ENCODE measurements at places on chromosomes 4 and X.

GRCh38 chr4:82753725-82754410, 44.7 kb downstream of the SCD5 start:
- no peak for DNase-seq

GRCh38 chrX:150161193-150161592, 201.9 kb upstream of the MAMLD1 start:
- DNase-seq: no peak

GRCh38 chrX:40537310-40537709, 43.5 kb upstream of the ATP6AP2 start:
- DNase-seq: no peak

DNA sequence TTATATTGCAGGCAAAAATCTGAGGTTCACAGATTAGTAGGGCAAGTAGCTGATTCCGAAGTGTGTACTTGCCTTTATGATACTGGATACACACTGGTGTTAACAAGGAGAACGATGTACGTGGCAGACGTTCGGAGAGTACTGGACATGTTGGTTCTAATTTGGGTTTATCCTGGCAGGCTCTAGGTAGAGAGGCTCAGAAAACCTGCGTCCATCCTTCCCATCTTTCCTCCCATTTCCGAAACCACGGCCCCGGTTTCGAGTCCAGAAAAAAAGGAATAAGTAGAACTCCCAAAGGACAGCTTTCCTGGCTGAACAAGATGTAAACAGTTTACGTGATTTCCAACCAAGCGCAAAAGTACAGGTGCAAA, 351 bp upstream of the SLC30A9 start:
- no peak for DNase-seq

DNA sequence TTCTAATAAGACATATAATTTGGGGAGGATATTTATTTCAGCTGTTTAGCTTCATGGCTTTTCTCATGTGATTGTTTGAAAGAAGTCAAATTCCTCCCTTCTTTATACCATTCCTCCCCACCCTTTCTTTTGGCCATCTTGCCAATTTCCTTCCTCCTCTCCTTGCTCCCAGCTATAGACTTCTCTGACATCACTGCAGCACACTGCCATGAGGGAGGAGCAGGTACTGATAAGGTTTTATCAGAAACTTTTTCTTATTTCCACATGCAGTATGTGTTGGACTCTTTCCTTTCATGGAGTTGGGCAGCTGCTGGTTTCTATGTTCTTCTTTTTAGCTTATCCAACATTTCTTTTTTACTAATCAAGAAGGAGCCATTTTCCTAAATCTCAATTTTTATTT, 481.7 kb upstream of the NR3C2 start:
- DNase-seq: no peak

- DNase-seq: no peak
Measured at GRCh38 chrX:118215346-118215745, 98.7 kb upstream of the KLHL13 start.

DNA sequence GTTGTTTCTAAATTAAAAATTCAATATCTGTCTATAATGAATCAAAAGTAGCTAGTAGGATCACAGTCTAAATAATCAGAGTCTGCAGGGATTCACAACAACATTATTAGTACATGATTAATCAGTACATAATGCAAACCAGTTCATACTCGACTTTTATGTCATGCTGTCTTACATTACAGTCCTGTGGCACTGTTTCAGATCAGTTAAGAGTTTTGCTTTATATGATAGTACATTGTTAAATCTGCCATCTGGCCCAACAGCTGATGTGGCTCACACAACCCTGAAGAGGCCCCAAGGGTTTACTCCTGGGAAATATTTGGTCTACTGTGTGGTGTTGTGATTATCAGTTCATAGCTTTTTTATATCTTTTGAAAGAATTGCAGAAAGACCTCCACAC, 247.1 kb upstream of the ETNPPL start:
- DNase-seq: no peak

- no peak for DNase-seq
Measured at GRCh38 chr4:48898733-48899431, 7.7 kb downstream of the OCIAD2 start.

DNA sequence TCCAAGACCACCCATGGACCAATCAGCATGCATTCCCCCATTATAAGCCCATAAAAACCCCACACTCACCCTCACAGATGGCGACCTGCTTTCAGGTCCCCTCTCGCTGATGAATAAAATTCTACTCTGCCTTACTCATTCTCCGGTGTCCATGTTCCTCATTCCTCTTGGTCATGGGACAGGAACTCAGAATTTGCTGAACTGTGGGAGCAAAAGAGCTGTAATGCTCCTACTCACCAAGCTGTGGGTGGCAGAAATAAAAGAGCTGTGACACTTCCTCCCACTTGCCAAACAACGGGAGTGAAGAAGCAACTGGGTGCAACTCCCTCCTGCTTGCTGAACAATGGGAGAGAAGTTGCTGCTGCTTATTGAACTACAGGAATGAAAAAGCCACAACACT, 168.5 kb upstream of the PCDH18 start:
- DNase-seq: no peak

- no peak for DNase-seq
Measured at GRCh38 chr4:154982187-154983047, 201.3 kb downstream of the RBM46 start.

GRCh38 chr4:88040707-88041106, 33.3 kb downstream of the PKD2 start:
- DNase-seq: no peak

DNA sequence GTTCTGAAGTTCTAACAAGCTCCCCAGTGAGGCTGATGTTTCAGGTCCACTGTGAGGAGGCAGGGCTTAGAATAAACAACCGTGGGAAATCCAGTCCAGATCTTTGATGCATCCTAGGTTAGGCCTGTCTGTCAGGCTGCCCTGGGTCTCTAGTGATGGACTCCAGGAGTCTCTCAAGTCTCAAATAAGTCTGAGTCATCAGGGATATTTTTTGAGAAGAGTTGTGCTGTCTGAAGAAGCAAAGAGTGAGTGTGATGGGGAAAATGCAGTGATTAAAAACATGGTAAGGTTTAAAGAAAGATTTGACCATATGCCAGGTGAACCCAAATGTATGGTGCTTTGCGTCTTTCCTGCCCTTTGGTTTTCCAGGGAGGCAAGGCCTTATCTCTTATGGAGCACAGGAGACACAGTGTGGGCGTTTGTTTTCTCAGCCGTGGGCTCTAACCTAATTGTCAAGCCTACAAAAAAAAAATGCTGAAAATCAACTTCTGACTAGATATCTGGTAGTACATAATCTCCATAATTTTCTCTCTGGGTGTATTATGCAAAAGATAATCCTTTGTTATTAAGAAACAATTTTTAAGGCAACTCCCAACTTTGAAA, 100.7 kb downstream of the PTTG2 start:
- DNase-seq: no peak

DNA sequence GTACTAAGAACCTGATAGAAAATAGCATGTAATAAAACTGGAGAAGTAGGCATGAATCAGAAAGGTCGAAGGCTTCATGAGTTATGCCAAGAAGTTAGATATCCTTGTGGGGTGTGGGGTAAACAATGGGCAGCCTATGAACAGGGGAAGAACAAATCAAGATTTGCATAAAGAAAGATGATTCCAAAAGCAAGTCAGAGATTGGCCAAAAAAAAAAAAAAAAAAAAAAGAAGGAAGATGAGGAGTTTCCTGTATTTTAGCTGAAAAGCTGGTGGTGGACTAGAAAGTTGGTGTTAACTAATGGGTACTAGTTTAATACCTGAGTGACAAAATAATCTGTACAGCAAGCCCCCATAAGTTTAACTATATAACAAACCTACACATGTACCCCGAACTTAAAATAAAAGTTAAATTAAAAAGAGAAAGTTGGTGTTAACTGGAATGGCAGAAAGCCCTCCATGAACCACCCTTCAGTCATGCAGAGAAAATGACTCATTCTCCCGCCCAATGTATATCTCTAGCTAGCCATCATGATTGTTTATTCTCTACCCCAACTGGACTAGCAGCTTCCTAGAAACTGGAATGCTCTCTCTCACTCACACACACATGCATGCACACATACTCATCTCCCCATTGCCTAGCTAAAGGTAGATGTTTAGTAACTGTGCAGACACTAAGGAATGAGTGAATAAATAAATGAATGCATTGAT, 41.7 kb downstream of the ATP11C start:
- DNase-seq: no peak

DNA sequence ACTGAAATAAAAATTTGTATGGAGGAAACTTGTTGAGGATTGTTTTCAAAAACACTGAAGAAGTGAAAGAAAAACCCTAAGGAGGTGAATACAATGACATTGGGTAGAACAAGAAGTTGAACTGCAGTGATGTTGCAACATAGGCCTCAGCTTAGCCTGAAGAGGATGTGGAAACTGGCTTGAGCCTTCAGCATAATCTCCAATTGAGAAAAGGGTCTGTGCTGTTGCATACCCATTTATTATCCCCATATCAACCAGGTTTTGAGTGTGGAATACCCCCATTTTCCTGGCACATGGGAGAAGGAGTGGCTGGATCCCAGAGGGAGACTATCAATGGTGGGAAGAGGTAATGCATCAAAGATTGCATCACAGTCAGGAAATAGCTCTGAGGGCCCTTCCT, 695.0 kb upstream of the HS3ST1 start:
- no peak for DNase-seq

DNA sequence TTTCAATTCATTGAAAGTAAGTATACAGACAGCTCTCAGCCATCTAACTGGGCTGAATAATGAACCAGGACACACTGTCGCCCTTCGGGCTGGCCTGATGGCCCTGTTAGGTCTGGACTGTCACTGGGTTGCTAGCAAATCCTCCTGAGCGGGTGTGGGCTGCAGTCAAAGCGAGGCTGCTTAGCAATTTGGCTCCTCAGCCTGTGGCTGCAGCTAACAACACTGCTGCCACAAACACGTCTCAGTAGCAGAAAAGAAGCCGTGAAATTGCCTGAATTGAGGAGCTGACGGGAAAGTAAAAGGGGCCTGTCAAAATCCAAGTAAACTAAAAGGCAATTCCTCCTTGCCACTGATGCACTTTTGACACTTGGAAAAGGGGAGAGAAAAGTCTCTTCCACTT, 72.8 kb downstream of the SMIM20 start:
- DNase-seq: no peak

GRCh38 chr4:184402740-184403383, 71.5 kb downstream of the IRF2 start:
- DNase-seq: no peak

GRCh38 chr4:123198706-123199105, 197.9 kb upstream of the SPRY1 start:
- DNase-seq: no peak

DNA sequence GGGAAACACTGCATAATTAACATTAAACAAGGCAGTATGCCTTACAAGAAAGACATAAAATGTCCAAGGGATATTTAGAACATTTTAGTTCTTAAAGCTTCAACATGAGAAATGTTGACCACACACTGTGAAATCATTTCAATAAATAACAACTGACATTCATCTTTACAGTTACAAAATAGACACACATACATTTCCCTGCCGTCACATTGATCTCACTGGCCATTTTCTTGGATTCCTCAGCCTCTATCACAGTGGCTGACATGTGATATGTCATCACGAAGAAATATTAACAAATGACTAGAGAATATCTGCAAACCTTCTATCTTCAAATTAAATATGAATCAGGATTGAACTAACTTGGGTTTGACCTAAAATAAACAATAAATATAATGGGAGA, 1.9 kb downstream of the CXCL2 start:
- no peak for DNase-seq

DNA sequence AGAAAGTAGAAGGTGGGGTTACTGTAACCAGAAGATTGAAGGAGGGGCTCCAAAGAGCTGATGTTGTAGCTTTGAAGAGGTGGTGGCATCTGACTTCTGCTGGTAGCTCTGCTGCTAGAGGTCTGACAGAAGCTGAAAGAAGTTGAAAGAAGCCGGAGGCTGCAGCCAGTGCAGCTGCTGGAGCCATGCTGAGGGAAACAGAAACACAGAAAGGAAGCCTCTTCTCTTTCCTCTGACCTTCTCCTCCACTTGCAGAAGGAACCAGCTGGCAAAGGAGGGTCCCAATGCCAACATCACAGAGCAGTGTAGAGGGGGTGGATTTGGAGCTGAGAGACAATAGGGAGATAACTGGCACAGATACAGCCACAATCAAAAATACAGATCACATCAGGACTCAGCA, 89.3 kb upstream of the HHIP start:
- DNase-seq: no peak

DNA sequence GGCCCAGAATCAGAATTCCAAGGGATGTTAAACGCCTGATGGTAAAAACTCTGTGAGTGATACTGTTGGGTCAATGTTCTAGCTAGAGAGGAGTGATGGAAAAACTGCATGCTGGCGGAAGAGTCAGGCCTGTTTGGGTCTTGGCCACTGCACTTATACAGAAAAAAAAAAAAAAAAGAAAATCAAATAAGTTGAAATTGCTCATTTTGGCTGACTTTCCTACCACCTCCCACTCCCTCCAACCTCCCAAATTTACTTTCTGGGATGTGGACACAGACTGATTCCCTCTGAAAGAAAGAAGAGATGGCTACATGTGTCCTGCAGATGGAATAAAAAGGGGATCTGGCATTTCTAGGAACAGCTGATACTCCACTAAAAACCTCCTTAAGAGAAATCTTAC, 234.1 kb upstream of the GIMD1 start:
- no peak for DNase-seq

- no peak for DNase-seq
Measured at GRCh38 chr4:88605736-88606135, 13.5 kb downstream of the HERC3 start.

GRCh38 chr4:10697086-10697485, 12.5 kb upstream of the CLNK start:
- no peak for DNase-seq

DNA sequence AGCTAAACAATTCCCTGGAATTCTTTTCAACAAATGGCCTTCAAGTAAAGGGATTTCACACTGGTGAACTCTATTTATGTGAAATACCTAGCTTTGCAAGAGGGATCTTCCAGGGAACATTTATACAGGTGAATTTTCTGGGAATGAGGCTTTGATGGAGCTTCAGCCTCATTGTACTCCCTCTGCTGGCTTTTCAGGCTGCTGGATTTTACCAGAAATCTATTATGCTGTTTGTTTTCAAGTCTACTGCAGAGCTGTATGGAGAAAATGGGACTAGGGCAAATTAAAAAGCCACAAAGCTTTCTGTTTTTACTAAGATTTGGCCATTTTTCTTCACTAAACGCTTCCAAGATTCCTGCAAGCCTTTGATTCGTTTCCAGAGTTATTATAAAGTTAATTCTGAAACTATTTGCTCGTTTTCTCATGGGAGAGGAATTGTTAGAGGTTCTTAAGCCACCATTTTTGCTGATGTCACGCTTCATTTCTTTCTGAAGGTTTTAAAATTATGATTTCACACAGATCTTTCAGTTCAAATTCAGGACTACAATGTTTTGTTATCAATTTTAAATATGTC, 31.6 kb downstream of the KDM6A start:
- DNase-seq: no peak

Data from stimulated activated CD8-positive, alpha-beta memory T cell treated with anti-CD3 and anti-CD28 coated beads, Interleukin-7, amount 100 ng/mL, for 1 hour (primary cell).